ENCODE measurements at places on chromosomes 4 and X.

- no peak for DNase-seq
Measured at GRCh38 chrX:44980883-44981282, 107.9 kb downstream of the KDM6A start.

DNA sequence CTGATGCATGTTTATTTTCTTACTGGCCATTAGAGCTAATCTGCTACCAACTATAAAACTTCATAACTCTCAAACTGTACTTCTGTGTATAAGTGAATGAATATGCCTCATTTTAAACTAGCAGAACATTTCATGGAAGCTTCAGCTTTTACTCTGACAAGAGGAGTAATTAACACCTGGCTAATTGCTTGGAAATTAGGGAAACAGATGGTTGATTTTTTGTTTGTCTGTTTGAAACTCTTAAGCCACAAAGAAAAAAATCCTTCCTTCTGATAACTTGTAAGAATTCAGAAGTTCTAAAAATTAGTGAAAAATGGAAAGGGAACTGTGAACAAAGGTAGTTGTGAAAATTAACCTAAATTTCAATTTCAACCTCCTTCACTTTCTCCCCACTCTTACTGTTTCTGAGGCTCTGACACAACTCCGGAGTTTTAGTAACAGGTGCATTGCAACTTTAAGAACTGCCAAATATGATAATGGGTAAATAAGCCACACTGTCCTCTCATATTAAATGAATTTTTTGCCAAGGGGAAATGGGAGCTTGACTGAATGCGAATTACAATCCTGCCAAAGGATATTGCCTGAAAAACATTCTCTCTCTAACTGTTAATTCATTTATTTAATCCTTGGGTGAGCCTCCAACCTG is 1.0 kb downstream of the EGF start:
- no peak for DNase-seq

DNA sequence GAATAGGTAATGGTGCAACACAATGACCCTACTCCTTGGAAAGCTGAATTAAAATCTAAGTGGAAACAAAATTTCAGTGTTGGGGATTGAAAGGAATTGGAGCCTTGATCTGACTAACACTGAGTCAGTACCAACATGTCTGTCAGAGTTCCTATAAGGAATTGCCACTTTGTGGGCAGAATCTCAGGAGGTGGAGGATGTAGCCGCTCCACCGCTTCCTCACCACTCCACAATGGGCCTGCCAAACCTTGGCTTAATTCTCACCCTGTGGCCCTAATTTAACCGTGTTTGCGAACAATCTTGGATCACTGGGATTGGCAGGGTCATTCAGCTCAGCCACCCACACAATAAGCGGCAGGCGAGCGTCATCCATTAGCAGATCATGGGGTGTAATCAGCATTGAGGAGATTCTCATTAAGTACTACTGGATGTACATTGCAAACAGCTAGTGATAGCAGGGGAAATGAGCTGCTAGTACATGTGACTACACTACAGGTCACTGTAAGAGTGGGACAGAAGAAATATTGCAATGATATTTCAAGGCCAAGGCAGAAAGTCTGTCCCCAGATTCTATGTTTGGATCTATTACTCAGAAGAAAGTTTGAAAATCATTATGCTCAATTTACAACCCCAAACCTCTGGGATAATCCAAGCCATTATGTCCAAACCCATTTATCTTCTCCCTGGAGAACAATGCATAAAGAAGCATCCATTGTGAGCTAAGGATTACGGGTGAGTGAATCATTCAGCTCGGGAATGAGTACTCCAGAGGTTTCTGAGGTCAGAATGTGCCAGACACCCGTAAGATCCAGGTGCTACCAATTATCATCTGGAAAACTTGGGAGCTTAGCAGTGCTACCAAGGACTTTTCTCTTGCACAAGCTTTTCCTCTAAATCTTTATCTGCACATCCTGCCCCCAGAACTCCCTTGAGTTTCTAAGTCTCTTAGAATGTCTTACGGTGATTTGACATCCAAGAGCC is 5.8 kb downstream of the SRPX start:
- no peak for DNase-seq

DNA sequence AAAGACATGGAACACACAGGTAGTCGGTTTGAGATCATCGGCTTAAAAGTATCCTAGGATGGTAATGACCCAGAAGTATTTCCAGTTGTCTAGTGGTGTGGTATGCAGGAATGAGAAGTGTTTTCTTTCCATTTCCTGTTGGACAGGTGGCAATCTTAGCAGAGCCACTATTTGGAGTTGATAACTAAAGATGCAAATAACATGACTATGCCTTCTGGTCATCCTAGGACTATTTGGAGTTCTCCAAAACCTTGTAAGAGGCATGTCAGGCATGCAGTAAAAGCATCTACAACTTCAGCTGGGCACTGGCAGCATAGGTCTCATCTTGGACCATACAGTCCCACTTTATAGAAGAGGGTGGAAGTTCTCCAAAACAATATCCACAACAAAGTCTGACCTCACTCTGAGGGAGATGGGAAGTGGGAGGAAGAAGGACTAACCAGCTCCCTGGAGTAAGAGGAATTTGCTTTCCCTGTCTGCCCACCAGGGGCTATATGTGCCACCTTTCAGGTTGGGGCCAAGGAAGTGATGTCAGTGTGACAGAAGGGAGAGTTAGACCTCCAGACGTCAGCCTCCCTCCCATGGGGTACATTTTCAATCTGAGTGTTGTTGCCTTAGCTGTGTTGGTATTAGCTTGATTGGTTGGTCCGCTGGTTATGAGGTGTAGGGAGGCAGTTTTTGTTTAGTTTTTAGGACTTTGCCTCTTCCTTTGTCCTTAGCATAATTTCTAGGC is 101.2 kb upstream of the MYOZ2 start:
- DNase-seq, result no peak

GRCh38 chrX:2408856-2409255 is 91.9 kb downstream of the DHRSX start:
- no peak for DNase-seq

- DNase-seq, result no peak
Measured at GRCh38 chrX:150574559-150575418, 6.4 kb downstream of the MTM1 start.

Measured in GOT3 (cell line).